Muscle of arm (tissue), 14 donors: ENCODE measurements at places on chromosomes 7 and 10.

DNA sequence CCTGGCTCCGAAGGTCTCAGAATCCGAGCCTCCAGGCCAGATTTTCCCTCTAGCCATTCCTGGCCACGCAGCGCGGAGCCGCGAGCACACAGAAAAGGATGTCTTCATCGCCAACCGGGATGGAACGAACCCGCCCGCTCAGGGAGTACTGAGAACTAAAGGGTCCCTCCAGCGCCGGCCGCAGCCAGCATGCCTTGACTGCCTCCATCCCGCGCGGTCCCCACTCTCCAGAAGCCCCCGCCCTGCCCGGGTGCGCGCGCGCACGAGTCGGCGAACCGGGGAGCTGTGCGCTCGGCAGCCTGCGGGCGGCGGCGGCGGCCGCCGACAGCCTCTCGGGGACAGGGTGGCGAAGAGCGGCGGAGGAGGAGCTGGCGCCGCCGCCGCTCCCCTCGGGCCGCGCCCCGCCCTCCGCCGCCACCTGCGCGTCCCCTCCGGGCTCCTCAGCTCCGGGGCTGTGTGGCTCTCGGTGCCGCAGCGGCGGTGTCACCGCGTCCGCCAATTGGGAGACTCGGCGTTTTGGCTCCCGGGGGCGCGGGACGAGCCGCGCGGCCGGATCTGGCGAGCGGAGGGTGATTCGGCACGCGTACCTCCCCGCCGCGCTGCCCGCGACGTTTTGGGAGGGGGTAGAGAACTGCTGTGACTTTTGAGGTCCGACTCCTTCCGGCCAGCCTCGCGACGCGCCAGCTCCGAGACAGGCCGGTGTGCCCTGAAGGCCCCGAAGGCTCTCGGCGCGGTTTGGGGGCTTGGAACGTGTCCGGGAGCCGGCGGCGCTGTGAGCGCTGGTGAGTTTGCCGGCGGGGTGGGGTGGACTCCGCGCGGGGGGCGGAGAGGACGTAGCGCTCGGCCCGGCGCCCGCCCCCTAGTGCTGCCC is 453 bp upstream of the GALNT17 start:
- DNase-seq: peak; percentile 75

DNA sequence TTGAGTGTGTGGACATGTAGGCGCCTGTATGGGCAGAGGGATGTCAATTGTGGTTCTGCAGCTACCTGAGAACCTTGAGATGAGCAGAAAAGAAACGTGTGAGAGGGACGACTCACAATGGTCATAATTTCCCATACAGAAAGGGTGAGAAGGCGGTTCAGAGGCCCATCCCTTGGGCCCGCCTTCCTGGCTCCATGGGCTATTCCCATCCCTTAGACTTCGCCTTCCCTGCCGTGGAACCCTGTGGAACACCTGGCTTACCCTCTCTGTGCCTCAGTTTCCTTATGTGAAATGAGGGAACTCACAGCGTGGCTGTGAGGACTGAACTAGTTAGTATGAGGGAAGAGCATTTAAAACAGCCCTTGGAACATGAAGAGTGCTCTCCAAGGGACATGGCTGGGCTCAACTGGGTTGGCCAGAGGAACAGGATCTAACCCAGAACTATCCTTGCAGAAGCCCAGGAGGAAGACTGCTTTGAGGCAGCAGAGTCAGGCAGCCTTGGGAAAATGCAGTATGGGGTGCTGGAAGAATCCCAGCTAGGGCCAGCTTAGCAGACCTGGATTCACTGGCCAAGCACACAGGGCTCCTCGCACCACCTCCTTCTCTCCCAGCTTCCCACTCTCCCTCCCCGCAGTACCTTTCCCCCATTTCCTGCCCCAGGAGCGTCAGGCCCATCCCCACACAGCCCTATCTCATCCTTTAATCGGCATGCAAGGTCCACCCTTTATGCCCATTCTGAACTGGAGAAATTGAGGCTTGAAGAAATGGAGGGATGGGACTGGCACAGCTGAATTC is 11.1 kb upstream of the ZMIZ1 start:
- DNase-seq: no peak

- DNase-seq: no peak
Observed at GRCh38 chr7:42550706-42551470, 313.9 kb upstream of the GLI3 start.

- DNase-seq: no peak
Observed at GRCh38 chr10:50394832-50395231, 143.5 kb upstream of the ASAH2 start.

GRCh38 chr10:49186613-49187012 is 1.6 kb downstream of the TMEM273 start:
- no peak for DNase-seq

DNA sequence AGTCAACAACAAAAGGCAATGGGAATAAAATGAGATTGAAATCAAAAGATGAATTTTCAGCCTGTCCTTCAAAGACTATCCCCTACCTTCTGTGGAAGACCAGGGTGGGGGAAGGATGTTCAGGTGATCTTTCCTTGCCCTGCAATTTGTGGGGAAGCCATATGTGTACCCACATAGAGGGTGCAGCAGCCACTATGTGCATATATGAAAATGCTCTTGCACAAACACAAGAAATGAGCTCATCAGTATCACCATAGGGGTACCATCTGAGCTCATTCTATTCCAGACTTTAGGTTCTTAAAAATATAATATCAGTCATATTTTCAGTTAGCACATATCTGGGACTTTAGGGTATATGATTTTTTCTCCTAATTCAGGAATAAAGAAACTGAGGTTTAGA is 17.7 kb downstream of the GIMAP5 start:
- DNase-seq: no peak

DNA sequence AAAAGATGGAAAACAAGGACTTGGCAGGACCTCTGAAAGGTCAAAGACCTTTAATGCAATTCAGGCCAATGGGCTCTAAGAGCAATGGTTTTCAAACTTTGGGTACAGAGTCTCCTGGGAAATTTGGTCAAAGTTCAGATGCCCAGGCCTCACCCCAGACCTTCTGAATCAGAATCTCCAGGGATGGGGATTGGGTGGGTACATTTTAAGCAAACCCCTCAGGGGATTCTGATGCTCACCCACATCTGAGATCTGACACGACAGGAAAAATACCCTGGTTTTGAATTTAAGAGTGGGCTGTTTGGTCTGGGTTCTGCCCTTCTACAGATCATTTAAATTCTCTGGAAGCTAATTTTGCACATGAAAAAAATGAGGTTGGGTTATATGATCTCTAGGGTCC is 214.8 kb upstream of the PLXNA4 start:
- DNase-seq: no peak

- DNase-seq: no peak
Observed at GRCh38 chr7:18179093-18179492, 151.4 kb upstream of the PRPS1L1 start.

GRCh38 chr10:60654813-60655464 is 123.3 kb upstream of the CDK1 start:
- no peak for DNase-seq

GRCh38 chr10:124035928-124036558 is 57.4 kb downstream of the CHST15 start:
- no peak for DNase-seq

- no peak for DNase-seq
Observed at GRCh38 chr7:149286811-149287400, 24.9 kb downstream of the ZNF783 start.

GRCh38 chr10:119947300-119947699 is 54.8 kb downstream of the SEC23IP start:
- DNase-seq: peak; percentile 48

DNA sequence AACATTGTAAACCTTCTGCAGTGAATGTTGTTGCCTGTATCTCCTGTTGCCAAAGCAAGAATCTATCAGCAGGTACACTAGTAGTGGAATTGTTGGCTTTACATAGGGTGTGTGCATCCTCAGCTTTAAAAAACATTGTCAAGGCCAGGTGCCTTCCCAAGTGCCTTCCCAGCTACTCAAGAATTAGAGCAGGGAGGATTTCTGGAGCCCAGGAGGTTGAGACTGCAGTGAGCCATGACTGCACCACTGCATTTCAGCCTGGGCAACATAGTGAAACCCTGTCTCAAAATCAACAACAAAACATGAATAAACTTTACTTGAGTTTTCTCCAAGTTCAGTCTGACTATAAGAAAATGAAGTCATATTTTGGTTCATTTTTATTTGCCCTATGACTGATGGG is 217.3 kb downstream of the CCSER2 start:
- DNase-seq: no peak

DNA sequence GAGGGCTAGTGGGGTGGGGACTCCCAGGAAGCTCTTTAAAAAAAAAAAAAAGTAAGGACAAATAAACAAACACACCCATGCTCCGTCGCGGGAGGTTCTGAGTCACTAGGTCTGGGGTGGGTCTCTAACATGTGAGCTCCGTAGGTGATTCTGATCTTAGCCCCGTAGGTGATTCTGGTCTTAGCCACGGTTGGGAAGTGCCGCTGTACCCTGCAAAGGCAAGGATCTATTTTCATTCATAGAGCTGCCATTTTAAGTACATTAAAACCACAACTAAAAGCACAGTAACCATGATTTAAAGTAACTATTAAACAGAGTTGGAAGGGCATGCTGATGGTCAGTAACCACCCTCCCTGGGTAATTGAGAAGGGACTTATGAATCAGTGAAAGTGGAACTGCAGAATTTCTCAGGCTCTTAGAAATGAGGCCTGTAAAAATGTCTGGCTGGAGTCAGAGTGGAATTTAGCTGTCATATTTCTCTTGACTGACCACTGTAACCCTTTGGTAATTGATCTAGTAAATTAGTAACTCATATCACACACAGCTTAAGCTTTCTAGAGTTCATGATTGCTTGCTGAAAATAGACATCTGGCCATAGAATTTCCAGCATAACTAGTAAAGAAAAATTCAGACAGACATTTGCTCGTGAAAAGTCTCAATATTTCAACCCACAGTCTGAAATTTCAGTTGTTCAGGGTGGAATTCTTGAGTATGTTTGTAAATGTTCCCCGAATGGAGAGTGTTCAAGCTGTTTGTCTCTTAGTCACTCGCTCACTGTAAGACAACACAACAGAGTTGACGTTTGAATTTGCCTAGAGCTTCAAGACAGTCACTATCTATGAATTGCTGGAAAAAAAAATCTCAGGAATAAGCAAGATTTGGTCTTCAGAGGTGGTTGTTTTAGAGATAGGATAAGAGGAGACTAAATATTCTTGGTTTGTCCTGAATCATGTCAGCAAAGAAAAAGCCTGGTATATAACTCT is 34.2 kb upstream of the TCF7L2 start:
- no peak for DNase-seq

GRCh38 chr10:4655879-4656278 is 170.1 kb upstream of the AKR1E2 start:
- no peak for DNase-seq

DNA sequence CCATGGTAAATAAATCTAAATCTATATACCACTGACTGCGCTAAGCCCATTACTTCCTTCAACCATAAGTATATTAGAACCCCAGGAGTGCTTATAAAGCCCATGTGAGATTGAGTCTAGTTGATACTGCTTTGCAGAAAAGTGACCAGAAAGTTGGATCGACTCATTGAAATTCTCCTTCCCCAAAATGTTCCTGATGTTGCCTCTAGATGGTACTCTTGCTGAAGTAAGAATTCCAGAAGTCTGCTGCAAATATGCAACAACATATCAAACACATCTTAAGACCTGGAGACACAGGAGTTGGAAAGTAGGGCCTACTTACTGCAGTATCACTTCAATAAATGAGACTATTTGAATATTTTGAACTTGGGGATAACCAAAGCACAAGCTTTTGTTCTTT is 550.8 kb downstream of the IPMK start:
- no peak for DNase-seq

- no peak for DNase-seq
Observed at GRCh38 chr10:132944510-132944909, 2.1 kb upstream of the CFAP46 start.

DNA sequence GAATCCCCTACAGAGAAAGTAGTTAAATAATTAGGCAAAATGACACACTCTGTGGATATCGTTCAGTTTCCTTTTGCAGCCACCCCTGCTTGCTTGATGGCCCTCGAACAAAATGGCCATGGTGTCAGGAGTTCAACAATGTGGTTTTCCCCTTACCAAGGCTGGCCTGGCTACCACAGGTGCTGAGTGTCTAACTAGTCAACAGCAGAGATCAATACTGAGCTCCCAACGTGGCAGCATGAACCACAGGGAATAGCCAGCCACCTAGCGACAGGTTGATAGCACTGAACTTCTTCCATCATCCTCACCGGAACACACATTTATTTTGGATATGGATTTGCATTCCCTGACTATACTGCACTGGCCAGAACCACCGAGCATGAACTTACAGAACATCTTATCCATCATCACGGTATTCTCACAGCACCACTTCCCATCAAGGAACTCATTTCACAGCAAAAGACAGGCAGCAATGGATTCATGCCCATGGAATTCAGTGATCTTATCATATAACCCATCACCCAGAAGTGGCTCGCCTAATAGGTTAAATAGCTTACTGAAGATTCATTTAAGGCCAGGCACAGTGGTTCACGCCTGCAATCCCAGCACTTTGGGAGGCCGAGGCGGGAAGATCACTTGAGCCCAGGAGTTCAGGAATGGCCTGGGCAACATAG is 6.3 kb downstream of the C10orf67 start:
- DNase-seq: no peak

- DNase-seq: no peak
Observed at GRCh38 chr7:157309988-157310668, 26.7 kb upstream of the DNAJB6 start.

DNA sequence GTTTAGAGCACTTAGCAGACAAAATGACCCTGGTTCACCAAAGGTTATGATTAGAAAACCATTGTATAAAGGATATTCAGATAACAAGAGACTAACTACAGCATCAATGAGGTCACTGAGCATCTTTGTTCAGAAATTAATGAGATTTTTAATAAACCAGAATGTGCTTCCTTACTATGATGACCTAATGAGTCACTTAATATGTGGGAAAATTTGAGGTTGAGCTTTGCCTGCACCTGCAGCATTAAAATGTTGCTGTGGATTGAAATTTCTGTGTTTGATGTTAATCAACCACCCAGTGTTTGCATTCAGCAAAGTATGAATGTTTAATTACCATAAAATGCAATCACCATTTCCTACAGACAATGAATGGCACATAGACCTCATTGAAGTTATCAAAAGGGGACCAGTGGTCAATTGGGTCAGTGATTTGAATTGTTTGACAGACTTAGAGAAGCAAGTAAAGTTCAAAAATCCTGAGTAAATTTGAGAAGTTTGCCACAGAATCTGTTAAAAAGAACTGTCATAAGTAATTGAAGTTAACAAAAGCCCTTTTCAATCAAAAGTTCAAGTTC is 45.8 kb downstream of the EXOC6 start:
- no peak for DNase-seq

GRCh38 chr10:92064506-92064905 is 140.9 kb downstream of the BTAF1 start:
- no peak for DNase-seq

GRCh38 chr7:157616931-157617330 is 280.1 kb downstream of the DNAJB6 start:
- no peak for DNase-seq

DNA sequence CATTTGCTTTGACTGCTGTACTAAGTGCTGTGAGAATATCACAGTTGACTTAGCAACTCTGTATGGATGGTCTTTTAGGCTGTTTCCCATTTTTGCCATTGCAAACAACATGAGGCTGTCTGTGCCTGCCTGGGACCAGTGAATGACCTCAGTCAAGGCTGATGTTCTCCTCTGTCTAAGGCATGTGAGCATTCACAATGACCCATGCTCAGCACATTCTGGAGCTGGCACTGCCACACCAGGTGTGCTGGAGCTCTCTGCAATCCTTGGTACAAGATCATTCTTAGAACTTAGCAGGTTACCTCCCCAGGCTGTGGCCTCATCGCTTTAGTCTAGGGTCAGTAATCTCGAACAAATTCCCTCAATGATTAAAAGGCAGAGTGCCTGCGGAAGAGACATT is 61.9 kb downstream of the SH3PXD2A start:
- DNase-seq: no peak
